ENCODE measurements at places on chromosomes 3 and 15.
A peak's percentile ranks its signal among the peaks of the same experiment; 100 is the strongest.

DNA sequence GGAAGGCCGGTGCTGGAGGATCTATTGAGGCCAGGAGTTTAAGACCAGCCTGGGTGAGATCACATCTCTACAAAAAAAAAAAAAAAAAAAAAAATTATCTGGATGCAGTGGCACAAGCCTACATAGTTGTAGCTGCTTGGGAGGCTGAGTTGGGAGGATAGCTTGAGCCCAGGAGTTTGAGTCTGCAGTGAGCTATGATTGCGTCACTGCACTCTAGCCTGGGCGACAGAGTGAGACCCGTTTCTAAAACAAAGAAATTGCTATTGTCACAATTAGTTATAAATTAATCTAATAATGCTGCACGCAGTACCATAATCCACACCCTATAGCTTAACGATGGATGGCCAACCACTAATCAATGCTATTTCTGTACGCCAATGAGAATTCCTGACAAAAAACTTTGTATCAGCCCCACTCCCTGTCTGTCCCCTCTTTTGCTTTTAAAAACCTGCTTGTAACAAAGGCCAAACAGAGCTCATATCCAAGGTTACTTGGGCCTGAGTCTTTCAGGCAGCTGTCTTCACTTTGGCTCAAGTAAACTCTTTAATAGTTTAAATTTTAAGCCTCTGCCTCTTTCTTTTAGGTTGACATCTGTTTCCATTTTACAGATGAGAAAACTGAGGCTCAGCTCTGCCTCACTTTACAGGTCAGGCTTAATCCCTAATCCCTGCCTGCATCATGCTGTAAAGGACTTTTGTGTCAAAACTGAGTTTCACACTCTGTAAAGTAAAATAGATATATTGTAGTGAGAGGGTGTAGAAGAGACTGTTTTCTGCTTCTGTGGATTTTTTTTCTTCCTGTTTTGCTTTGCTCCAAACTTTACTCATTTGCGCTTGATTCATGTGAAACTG, 10.9 kb downstream of the FLNB start:
- H3K36me3 ChIP-seq, result no peaks in the 10 kb centered on the region
- H3K27me3 ChIP-seq, result no peaks in the 10 kb centered on the region
- peaks cover 51% of the 10 kb centered on the region for H3K4me1 ChIP-seq
- H3K27ac ChIP-seq, result peak overlapping the region; percentile 78
- no peak for DNase-seq

GRCh38 chr3:99286266-99286845, 352.0 kb upstream of the COL8A1 start:
- no peak overlapping the region for H3K4me3 ChIP-seq
- DNase-seq, result no peak
- H3K27ac ChIP-seq, result no peak overlapping the region

- peak overlapping the region; percentile 90 for H3K27ac ChIP-seq
- DNase-seq, result peak; percentile 65
- peak overlapping the region; percentile 70 for H3K4me3 ChIP-seq
- no peaks in the 10 kb centered on the region for H3K27me3 ChIP-seq
- peaks cover 73% of the 10 kb centered on the region for H3K4me1 ChIP-seq
Observed at GRCh38 chr3:190617185-190617584, 103.3 kb downstream of the IL1RAP start.

DNA sequence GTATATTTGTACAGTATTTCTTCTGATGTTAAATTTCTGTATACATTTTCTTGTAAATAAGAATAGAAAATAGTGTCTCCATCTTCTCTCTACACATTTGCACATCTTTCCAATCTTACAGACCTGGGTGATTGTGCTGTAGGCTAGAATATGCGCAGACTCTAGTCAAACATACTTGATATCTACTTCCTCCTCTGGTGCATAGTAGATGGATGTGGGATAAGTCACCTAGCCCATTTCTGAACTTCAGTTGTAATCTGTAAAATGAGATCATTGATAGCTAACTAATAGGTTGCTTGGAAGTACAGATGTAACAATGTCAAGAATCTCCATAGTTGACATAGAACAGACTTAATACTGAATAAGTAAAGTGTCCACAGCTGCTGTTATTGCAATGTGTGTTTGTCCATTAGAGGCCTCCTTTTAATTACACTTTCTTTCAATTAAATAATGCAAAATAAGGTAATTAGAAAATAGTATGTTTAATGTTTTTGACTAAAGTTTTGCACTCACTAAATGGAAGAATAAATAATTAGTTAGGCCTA, 46.7 kb downstream of the ALCAM start:
- no peak overlapping the region for H3K27ac ChIP-seq
- H3K36me3 ChIP-seq, result no peaks in the 10 kb centered on the region
- no peak for DNase-seq
- no peaks in the 10 kb centered on the region for H3K27me3 ChIP-seq
- H3K4me1 ChIP-seq, result peaks cover 3% of the 10 kb centered on the region

GRCh38 chr3:72111265-72112205, 326.6 kb upstream of the PROK2 start:
- H3K27ac ChIP-seq, result no peak overlapping the region
- no peaks in the 10 kb centered on the region for H3K4me1 ChIP-seq
- no peak overlapping the region for H3K4me3 ChIP-seq
- no peaks in the 10 kb centered on the region for H3K36me3 ChIP-seq

GRCh38 chr15:73687351-73687750, 3.2 kb downstream of the CD276 start:
- H3K27me3 ChIP-seq, result peaks cover 37% of the 10 kb centered on the region
- no peak overlapping the region for H3K27ac ChIP-seq
- H3K36me3 ChIP-seq, result no peaks in the 10 kb centered on the region
- no peak overlapping the region for H3K4me3 ChIP-seq

DNA sequence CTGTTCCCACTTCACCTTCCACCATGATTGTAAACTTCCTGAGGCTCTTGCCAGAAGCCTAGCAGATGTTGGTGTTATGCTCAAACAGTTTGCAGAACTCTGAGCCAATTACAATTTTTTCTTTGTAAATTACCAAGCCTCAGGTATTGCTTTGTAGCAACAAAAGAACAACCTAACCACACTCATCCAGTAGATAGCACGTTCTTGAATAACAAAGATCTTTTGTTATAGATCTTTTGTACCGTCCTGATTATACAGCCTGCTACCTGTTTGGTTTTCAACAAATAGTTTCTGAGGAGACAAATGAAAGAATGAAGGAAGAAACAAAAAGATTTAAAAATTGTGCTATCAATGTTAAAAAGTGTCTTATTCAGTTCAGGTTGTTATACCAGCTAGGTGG, 474.7 kb upstream of the ALCAM start:
- no peak overlapping the region for H3K4me3 ChIP-seq
- H3K27ac ChIP-seq, result no peak overlapping the region
- H3K36me3 ChIP-seq, result no peaks in the 10 kb centered on the region
- H3K27me3 ChIP-seq, result no peaks in the 10 kb centered on the region
- H3K4me1 ChIP-seq, result no peaks in the 10 kb centered on the region
- no peak for DNase-seq

- H3K4me1 ChIP-seq, result peaks cover 79% of the 10 kb centered on the region
- DNase-seq, result no peak
- H3K36me3 ChIP-seq, result peaks cover 4% of the 10 kb centered on the region
- peak overlapping the region; percentile 94 for H3K27ac ChIP-seq
- H3K4me3 ChIP-seq, result peak overlapping the region; percentile 35
Observed at GRCh38 chr15:74775894-74776293, 6.0 kb upstream of the CSK start.
